Activated T-helper 1 cell treated with anti-CD3 and anti-CD28 coated beads, Interleukin-2, amount 50 U/mL, for 16 hours (primary cell): ENCODE measurements at places on chromosomes 1 and 21.

DNA sequence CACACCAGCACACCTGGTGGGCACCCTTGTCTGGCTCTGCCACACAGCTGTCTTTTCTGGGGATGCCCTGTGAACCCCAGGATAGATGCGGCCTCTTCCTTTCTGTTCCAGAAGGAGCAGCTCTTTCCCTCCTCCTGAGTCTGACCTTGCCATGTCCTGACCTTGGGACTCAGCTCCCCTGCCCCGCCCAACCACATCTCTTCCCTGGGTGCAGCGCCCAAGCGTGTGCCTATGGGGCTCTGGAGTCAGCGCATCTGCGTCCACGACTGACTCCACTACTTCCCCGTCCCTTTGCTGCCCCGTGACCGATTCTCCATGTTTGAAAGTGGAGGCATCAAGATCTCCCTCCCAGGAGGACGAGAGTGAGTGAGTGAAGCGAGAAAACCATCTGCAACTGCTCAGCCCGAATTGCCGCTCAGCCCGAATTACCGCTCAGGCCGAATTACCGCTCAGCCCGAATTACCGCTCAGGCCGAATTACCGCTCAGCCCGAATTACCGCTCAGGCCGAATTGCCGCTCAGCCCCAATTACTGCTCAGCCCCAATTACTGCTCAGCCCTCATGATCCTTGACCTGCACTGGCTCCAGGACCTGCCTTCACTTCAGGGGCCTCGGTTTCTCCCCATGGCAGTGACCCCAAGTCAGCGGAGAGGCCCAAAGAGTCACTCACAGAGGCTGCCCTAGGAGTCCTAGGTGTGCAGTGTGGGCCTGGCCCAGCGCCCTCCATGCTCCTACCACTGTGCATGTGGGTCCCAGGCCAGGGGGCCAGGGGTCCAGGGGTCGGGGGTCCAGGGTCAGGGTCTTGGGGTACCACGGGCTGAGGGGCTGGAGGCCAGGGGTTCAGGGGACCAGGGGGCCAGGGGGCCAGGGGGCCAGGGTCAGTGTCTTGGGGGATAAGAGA is 18.6 kb upstream of the TTC34 start:
- no peak for DNase-seq

DNA sequence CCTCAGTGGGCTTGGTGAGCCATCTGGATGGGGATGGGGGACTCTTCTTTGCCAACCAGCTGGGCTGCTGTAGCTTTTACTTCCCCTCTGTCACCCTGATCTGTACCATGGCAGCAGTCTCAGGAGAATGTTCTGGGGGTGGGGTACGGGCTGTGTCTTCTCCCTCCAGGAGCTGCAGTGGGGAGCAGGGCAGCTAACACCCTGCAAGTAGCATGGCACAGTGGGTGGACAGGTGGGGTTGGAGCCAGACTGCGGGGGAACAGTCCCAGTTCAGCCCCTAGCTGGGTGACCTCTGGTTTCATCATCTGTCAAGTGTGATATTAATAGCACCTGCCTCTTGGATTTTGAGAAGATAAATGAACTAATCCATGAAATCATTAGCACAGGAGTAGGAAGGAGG is 3.1 kb downstream of the NFASC start:
- DNase-seq: no peak

DNA sequence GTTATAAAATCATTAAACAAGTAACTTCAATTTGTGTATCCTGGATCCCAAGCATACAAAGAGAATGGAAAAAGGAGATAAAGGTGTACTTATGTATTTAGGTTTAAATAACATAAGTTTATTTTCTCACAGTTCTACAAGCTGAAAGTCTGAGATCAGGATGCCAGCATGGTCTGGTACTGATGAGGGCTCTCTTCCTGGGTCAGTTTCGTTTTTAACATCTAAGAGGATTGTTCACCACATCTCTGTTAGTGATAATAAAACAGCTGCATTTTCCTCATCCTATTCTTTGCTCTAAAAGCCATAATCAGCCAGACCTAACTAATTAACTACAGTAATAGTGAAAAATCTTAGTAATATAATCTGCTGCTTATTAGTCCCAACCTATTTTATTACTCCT is 5.2 kb downstream of the EGLN1 start:
- DNase-seq: no peak

GRCh38 chr1:61680500-61680899 is 44.4 kb downstream of the TM2D1 start:
- no peak for DNase-seq

DNA sequence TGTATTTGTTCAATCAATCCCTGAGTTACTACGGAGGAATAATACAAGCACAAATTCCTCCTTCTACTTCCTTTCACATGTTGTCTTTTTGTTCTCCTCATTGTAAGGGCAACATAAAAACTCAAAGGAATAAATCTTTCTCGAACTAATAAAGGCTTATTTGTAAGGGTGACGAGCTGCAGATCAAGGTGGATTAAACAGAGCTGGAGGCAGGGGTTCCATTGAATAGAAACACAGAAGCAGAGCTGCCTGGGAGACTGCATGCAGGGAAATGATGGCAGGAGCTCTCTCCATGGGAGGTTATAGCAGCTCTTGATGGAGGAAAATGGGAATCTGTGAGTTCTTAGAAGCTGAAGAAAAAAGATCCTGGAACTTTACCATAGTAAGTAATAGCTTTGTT is 160.2 kb downstream of the CYYR1 start:
- no peak for DNase-seq
